ENCODE measurements at places on chromosomes 1 and 21.
A peak's percentile ranks its signal among the peaks of the same experiment; 100 is the strongest.

- DNase-seq = no peak
Observed at GRCh38 chr1:175649416-175649815, 94.0 kb downstream of the TNR start.

- no peak for DNase-seq
Observed at GRCh38 chr1:88298506-88298905, 385.6 kb upstream of the PKN2 start.

- no peak for DNase-seq
Observed at GRCh38 chr1:100955322-100955721, 59.4 kb downstream of the SLC30A7 start.

DNA sequence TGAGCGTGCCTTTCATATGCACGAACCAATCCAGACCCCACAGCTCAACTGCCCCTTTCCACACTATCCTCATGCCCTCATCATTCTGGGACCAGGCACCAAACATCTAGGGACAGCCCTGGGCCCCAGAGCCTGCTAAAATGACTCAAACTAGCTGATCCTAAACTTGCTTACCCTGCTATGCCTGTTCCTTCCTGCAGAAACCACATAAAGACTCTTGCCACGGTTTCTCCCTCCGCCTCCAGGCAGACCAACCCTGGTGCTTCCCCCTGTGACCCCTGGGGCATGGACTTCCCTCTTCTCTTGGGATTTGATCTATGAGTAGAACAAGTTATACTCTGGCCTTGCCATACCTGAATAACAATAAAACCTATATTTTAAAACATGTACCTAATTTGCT lies 138.0 kb upstream of the CD34 start:
- DNase-seq = no peak

DNA sequence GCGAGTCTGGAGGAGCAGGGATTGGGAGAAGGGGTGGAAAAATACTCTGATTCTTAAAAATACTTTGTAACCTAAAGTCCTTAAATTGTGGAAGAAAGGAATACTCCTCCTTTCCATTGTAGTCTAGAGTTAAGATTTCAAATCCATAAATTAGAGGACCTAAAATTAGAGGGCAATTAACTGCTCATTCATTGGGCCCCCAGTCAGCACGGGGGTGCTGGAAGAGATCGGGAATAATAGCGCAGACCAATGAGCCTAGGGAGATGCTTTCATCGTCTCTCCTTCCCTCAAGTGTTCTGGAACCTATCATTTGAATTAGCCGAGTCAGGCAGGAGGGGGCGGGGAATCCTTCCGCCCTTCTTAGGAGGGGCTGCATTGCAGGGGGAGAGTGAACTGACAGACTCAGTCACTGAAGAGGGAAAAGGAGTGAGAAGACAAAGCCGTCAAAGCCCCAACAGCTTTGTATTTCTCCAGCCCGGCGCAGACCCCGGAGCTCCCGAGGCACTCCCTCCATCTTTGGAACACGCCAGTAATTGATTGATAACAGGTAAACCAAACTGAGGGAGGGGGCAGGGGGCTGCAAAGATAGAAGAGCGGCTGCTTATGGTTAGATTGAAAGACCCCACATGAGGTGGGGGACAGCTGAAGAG lies at the start of gene MLLT11:
TSS of gene MLLT11 (plus strand) at position 391 of the 650 bp plus-strand sequence. CDS start 6,828 bp downstream, outside the sequence.
- peak; percentile 85 for DNase-seq

DNA sequence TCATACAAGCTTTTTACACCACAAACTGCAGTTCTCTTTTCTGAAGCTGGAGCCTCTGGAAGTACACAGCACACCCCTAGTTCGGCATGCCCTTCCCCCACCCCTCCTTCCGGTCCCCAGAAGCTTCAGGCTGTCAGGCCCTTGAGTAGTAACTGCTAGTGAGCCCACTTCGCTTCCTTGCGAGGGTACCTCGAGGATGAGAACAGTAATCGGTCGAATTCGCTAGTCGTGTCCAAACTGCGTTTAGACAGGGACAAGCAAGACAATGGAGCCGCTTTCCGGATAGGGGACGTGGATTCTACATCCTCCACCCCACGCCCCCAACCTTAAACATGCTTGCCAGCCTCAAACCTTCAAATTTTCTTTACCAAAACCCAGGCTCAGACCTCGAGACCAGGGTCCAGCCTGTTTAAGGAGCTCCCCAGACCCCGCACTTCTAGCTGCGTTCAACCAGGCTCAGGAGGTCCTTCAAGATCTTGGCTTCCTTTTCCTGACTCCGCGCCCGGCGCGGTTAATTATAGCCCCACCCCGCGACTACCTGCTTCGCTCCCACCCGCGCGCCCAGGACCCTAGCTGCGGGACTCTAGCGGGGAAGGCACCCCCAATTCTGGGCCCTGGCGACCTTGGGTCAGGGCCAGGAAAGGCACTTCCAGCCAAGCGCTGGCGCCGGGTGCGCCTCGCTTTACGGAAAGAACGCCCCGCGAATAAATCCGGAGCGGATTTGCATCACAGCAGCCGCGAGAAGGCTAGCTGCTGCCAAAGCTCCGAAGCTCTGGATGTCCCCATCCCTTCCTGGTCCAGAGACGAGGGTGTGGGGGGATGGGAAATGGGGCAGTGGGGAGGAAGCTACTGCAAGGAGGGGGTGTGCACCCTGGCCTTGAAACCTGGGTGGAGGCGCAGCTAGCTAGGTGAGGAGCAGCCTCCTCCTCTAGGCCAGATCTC lies 8.1 kb upstream of the TSPAN1 start:
- no peak for DNase-seq

DNA sequence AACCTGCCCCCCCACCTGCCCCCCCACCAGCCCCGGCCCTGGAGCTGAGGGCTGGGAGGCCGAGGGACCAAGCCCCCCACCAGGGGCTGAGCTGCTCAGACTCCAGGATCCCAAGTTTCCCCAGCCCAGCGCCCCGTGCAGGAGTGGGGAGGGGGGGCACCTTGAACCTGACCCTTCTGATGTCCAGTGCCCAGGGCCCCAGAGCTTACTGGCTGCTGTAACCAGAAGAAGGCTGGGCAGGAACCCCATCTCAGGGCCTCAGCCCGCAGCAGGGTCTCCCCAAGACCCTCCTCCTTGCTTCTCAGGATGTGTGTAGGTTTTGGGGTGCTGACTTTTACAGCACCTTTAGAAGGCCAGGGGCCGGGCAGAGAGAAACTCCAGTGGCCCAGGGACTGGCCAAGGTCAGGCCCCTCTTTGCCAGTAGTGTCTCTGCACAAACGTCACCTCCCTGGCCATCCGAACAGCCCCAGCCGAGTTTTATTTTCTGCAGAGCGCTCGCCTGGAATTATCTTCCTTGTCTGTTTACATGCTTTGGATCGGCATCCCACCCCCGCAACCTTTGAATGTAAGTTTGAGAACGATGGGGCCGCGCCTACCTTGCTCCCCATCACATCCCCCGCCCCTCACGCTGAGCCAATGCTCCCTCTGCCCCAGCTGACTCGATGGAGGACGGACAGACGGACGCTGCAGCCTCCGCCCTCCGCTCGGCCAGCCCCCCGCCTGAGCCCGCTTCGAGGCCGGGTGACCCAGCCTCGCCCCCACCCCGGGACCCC lies 70.1 kb upstream of the CASZ1 start:
- no peak for DNase-seq

- no peak for DNase-seq
Observed at GRCh38 chr1:22371408-22371807, 80.2 kb upstream of the ZBTB40 start.

DNA sequence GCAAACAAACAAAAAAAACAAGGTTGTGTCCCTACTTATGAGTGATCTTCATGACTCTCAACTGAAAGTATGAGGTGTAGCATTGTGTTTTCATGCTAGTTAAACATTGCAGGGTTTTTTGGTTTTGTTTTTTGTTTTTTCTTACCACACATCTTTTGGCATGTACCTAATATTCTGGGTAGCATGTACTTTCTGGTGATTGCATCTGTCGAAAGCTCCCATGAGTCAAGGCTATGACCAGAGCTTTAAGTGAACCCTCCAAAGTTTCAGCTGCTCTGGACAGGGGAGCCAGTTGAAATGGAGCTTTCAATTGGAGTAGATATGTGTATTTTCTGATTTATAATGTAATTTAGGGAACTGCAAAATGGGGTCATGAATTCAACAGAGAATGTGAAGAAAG lies 115.5 kb downstream of the KCNK2 start:
- no peak for DNase-seq

GRCh38 chr1:54404939-54405897 lies 976 bp downstream of the SSBP3 start:
- no peak for DNase-seq

DNA sequence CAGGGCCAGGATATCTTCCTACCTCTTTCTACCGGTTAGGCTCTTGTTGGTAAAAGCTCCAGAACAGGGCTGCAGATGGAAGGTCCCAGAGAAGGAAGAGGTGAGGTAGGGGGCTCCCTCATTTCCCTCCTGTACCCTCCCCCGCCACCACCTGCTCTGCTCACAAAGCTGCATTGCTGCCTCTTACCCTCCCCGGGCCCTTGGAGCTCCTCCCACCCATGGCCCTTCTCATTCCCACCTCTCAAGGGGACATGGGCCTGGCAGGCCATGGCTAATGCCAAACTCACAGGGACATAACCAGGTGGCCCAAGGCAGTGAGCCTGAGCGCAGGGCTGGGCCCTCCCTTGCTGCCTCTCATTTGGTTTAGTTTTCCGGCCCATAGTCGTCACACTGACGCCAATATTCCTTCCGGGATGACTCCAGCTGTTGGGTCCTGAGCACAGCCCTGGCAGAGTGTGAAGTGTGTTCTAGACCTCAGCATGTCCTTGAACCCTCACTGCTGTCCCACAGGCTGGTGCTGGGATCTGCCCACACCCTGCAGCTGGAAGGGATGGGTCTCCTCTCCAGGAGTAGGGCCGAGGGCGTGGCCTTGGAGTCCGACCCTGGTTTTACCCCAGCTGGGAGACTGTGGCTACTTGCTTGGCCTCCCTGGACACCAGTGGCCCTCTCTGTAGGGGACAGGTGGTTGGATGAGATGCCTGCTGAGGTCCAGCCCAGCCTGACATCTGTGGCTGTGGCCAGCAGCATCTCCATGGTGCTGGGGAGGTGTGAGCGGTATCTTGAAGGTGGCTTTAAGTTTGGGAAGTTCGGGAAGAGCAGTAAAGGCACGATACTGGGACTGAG lies 104.6 kb downstream of the ARHGEF10L start:
- DNase-seq = no peak

Data from pons (tissue), 1 donor.